ENCODE measurements at places on chromosomes 11 and 22.

GRCh38 chr11:12459865-12460444, 82.6 kb downstream of the PARVA start:
- no peak for DNase-seq

DNA sequence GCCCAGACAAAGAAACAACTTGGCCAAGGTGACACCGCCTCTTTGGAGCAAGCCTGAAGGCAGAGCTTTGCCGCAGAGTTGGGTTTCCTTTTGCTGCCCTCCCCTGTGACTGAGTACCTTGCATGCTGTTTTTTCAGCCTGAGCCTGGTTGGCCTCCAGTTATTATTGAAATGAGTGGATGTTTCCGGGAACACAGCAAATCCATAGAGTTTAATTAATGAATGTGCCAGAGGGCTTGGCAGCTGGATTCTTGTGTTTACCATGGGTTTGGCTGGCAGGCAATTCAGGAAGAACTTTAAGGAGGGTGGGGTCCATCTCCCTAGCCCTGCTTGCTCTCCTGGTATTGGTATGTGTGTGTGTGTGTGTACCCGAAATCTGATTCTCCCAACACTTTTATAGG, 65.6 kb upstream of the CRYBB3 start:
- no peak for DNase-seq

DNA sequence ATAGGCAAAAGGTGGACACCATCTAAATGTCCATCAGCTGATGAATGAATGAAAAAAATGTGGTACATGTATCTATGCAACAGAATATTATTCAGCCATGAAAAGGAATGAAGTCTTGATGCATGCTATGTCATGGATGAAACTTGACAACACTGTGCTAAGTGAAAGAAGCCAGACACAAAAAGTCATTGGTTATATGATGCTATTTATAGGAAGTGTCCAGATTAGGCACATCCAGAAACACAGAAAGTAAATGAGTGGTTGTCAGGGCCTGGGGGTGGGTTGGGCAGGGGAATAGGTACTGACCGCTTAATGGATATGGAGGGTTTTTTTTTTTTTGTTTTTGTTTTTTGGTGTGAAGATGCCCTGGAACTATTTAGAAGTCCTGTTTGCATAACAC, 21.7 kb upstream of the MN1 start:
- DNase-seq = no peak

DNA sequence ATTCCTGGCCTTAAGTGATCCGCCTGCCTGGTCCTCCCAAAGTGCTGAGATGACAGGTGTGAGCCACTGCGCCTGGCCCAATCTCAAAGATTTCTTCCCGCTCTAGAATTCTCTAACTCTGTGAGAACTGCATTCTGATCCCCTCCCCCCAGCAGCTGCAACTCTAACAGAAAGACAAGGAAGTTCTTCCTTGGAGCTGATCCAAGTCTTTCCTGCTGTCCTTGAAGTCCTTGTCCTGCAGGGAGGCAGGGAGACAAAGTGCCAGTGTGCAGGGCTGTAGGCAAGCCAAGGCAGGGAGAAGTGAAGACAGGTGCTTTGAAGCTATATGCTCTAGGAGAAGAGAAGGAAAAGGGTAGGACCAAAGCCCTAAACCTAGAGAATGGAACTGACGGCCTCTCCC, 9.5 kb upstream of the GGA1 start:
- DNase-seq = no peak

- no peak for DNase-seq
Observed at GRCh38 chr22:43652845-43653244, 159.3 kb downstream of the EFCAB6 start.

- no peak for DNase-seq
Observed at GRCh38 chr11:10503777-10504480, 37.1 kb downstream of the RNF141 start.

GRCh38 chr11:10906521-10906920, 48.7 kb upstream of the ZBED5 start:
- no peak for DNase-seq

- DNase-seq = no peak
Observed at GRCh38 chr11:82775736-82776346, 42.2 kb upstream of the FAM181B start.

DNA sequence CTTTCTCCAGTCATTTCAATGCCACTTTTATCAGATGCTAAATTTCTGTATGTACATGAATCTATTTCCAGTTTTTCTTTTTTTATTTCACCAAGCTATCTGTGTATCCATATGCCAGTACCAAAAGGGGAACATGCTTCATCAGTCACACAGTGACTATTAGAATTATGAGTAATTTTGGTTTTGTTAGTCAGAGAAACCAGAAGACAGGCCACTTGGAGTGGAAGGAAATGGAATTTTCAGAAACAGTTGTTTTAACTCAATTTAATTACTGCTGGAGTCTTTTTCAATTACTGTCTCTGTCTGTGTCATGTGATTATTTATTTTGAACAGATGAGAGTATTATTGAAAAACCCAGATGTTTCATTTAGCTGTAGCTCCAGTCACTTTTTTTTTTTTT, 84.6 kb upstream of the ANO3 start:
- DNase-seq = no peak

DNA sequence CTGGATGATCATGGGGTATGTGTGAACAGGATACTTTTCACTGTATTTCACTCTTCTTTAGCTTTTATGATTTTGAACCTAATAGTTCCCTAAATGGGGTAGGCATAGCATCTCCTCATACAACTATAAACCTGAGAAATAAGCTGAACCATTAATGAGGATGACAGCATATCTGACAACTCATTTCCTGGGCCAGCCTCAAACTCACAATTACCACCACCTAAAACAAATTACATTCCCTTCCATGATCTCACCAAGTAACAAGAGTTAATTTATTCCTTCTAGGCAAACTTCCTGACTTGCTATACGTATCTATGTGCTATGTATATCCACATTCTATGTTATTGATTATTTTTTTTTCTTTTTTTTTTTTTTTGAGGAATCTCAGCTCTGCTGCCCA, 23.0 kb downstream of the SIK3 start:
- no peak for DNase-seq

DNA sequence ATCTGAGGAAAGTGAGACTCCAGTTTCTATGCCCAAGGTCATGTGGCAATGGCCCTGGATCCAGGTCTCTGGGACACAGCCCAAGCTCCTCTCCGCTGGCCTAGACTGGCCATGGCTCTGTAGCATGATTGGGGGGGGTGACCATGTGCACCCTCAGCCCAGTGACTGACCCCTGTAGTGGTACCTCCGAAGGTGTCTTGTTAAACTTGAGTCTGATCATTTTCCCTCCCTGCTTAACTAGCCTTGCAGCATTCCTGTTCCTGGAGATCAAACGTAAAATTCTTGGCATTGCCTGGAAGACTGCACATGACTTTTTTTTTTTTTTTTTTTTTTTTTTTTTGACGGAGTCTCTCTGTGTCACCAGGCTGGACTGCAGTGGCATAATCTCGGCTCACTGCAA, 1116.0 kb downstream of the TBC1D22A start:
- DNase-seq = no peak

GRCh38 chr11:4072668-4073285, 21.8 kb upstream of the RRM1 start:
- peak; percentile 50 for DNase-seq
